ENCODE measurements at places on chromosomes 3 and 15. TPM values are rescaled to one million over a fixed set of nuclear protein-coding genes. Genes with fewer than 3 reads are reported as not detected.

Gene IGF1R
- polyA plus RNA-seq = 24.0 TPM

Gene TMEM207
- not detected for polyA plus RNA-seq

- H3K4me1 ChIP-seq = no peaks in the 10 kb centered on the region
- H3K4me3 ChIP-seq = no peak overlapping the region
- no peak overlapping the region for H3K27ac ChIP-seq
- no peak for DNase-seq
- H3K36me3 ChIP-seq = no peaks in the 10 kb centered on the region
- no peaks in the 10 kb centered on the region for H3K27me3 ChIP-seq
Observed at GRCh38 chr15:93278006-93278405, 189.0 kb upstream of the RGMA start.

Gene ALPK3
- 0.06 TPM for polyA plus RNA-seq

DNA sequence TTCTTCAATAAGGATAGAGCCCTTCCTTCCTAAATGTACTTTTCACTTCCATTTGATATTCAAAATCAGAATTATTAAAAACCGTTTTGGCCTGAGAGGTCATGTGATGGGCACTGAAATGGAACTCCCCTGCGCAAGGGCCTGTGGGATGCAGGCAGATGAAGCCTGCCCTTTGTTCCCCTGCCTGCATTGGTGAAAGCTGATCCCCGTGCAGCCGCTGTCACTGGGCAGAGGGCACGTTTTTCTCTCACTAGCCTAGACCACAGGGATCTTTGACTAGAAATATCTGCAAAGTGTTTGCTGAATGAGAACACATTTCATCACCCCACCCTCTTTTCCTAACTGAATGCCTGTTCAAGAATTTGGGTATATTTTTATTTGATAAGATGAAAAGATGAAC is 74.9 kb downstream of the TIPARP start:
- peak; percentile 64 for DNase-seq
- peaks cover 15% of the 10 kb centered on the region for H3K4me1 ChIP-seq
- no peaks in the 10 kb centered on the region for H3K36me3 ChIP-seq
- no peaks in the 10 kb centered on the region for H3K27me3 ChIP-seq

- no peak overlapping the region for H3K27ac ChIP-seq
- no peak for DNase-seq
- no peaks in the 10 kb centered on the region for H3K36me3 ChIP-seq
- no peak overlapping the region for H3K4me3 ChIP-seq
Observed at GRCh38 chr15:101620671-101621070, 31.5 kb downstream of the TM2D3 start.

GRCh38 chr15:29348336-29348914 is 78.8 kb upstream of the NSMCE3 start:
- H3K36me3 ChIP-seq = no peaks in the 10 kb centered on the region
- no peak for DNase-seq
- H3K27me3 ChIP-seq = peaks cover 8% of the 10 kb centered on the region
- H3K4me3 ChIP-seq = no peak overlapping the region
- no peaks in the 10 kb centered on the region for H3K4me1 ChIP-seq

DNA sequence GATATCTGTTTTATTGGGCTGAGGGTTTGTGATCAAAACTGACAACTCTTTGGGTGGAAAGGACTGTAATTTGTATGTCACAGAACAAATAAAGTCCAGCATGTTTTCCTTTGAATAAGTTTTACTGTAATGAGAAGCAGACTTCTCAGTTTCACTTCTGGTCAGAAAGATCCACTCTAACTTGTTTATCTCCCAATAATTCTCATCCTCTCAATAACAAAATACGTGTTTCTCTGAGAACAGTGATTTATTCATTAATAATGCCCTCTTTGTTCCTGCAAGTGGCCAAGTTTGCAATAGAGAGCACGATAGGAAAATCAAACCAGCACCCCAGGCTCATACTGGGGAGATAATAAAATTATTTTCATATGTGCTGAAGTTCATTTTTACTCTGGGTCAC is 190.6 kb downstream of the CNTN3 start:
- H3K4me1 ChIP-seq = 0 out of 2 replicates have a peak, but pooled peaks cover 2% of the 10 kb centered on the region
- H3K27ac ChIP-seq = no peak overlapping the region
- DNase-seq = no peak
- H3K36me3 ChIP-seq = no peaks in the 10 kb centered on the region

GRCh38 chr3:49518016-49518415 is 36.3 kb upstream of the BSN start:
- H3K36me3 ChIP-seq = peaks cover 3% of the 10 kb centered on the region
- DNase-seq = no peak
- no peaks in the 10 kb centered on the region for H3K4me1 ChIP-seq
- no peak overlapping the region for H3K27ac ChIP-seq
- H3K27me3 ChIP-seq = no peaks in the 10 kb centered on the region

DNA sequence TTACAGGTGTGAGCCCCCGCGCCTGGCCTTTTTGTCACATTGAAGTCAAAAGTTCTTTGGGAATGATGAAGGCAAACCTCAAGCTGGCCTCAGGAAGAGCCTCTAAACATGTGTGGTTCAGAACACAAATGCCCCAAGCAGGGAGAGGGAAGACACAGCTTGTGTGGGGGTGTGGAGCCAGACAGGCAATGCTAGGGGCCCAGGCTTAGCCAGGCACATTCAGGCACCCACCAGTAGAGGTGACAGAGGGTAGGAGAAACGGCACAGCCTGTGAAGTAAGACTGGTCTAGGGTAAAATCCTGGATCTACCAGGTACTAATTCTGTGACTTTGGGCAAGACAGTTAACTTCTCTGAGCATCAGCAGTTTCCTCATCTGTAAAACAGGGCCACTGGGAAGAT is 3.5 kb downstream of the HDC start:
- no peak overlapping the region for H3K27ac ChIP-seq
- H3K4me3 ChIP-seq = no peak overlapping the region
- peaks cover 10% of the 10 kb centered on the region for H3K4me1 ChIP-seq

DNA sequence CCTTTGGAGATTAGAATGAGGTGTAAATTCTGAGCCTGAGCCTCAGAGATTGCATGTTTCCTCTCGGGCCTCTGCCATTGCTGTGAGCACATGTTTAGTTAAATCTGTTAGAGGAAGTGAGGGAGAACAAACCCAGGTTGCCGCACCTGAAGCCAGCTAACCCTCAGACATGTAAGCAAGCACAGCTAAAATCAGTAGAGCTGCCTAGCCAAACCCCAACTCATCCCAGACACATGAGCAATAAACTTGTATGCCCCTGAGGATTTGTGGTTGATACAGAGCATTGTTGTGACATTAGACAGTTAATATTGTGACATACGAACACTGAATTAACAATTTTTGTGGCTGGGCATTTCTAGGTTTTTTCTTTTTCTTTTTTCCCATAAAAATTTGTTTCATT is 41.9 kb downstream of the NMD3 start:
- peaks cover 5% of the 10 kb centered on the region for H3K4me1 ChIP-seq
- peak overlapping the region; percentile 32 for H3K27ac ChIP-seq
- peaks cover 5% of the 10 kb centered on the region for H3K36me3 ChIP-seq
- no peak overlapping the region for H3K4me3 ChIP-seq

GRCh38 chr3:22887664-22888291 is 315.3 kb upstream of the UBE2E2 start:
- H3K4me1 ChIP-seq = no peaks in the 10 kb centered on the region
- H3K27me3 ChIP-seq = no peaks in the 10 kb centered on the region
- H3K36me3 ChIP-seq = no peaks in the 10 kb centered on the region
- peak; percentile 21 for DNase-seq
- no peak overlapping the region for H3K4me3 ChIP-seq
- H3K27ac ChIP-seq = no peak overlapping the region

- H3K27ac ChIP-seq = no peak overlapping the region
- no peak for DNase-seq
- no peak overlapping the region for H3K4me3 ChIP-seq
- H3K36me3 ChIP-seq = no peaks in the 10 kb centered on the region
- peaks cover 5% of the 10 kb centered on the region for H3K4me1 ChIP-seq
- H3K27me3 ChIP-seq = peaks cover 2% of the 10 kb centered on the region
Observed at GRCh38 chr15:68552344-68552743, 26.4 kb upstream of the CORO2B start.

DNA sequence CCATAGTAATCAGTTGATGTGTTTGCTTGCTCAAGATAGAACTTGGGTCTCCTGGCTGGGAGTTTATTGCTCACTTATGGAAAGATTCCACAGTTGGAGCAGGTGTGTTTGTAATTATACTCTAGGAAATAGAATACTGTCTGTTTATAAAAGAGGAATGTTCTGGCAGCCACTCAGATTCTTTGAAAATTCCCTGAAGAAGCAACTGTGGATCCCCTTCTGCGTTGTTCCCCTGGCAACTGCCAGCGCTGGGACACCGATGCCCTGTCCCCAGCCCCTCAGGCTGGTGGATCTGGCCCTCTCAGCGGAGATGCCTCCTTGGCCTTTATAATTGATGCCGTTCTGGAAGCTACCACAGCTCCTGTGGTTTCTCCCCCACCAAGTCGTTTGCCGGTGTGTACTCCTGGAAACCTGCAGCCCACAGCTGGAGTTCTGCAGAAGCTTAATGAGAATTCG is 225.9 kb downstream of the ITPR1 start:
- H3K36me3 ChIP-seq = no peaks in the 10 kb centered on the region
- H3K27me3 ChIP-seq = no peaks in the 10 kb centered on the region
- no peak overlapping the region for H3K4me3 ChIP-seq
- DNase-seq = peak; percentile 67

DNA sequence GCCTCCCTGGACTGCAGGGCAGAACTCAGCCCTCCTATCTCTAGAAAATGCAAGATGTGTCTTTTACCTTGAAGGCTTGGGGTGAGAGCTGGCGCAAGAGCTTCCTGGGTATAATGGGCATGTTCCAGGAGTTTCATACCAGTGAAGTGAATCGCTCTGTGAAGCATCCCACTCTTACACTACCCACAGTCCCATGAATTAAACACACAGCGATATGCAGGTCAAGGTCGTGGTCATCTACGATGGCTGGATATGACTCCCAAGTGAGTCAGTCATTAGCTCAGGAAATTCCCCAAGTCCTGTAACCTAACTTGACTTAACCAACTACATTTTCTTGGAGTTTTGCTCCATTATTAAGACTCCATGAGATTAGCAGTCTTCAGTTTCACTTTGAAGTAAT is 439.7 kb downstream of the NTRK3 start:
- H3K4me3 ChIP-seq = no peak overlapping the region
- no peaks in the 10 kb centered on the region for H3K36me3 ChIP-seq
- H3K27ac ChIP-seq = peak overlapping the region; percentile 65
- peak; percentile 99 for DNase-seq
- H3K4me1 ChIP-seq = peaks cover 10% of the 10 kb centered on the region
- H3K27me3 ChIP-seq = no peaks in the 10 kb centered on the region

DNA sequence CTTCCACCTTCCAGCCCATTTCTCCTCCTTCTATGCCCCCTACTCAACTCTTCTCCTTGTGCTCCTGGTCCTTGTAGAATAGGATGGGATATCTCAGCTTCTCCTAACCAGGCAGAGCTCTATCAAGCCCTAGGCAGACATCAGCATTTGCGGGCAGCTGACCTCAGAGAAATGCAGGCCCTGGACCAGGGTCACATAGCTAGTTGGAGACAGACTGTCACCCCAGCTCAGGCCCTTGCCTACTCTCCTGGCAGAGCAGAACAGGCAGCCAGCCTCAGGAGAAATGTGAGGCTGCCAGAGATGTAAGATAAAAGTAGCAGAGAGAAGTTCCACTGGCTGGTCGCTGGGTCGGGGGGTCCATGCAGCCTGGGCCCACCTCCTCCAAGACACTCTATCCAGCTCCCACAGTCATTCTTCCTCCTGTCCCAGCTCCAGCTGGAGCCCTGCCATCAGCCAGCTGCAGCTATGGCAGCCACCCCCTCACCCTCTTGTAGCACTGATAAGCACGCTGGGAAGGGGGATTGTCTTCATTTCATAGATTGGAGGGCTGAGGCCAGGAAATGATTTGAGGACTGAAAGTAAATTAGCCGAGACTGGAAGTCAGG is 4.0 kb downstream of the CYP8B1 start:
- no peak for DNase-seq
- peaks cover 31% of the 10 kb centered on the region for H3K27me3 ChIP-seq
- no peaks in the 10 kb centered on the region for H3K4me1 ChIP-seq
- no peaks in the 10 kb centered on the region for H3K36me3 ChIP-seq

Gene C3orf33
- 1.2 TPM for polyA plus RNA-seq

Gene HACD2
- 21.5 TPM for polyA plus RNA-seq

Gene NMB
- 5.1 TPM for polyA plus RNA-seq

Gene ZNF660
- 0.59 TPM for polyA plus RNA-seq

Gene LTF
- polyA plus RNA-seq = 0.04 TPM

DNA sequence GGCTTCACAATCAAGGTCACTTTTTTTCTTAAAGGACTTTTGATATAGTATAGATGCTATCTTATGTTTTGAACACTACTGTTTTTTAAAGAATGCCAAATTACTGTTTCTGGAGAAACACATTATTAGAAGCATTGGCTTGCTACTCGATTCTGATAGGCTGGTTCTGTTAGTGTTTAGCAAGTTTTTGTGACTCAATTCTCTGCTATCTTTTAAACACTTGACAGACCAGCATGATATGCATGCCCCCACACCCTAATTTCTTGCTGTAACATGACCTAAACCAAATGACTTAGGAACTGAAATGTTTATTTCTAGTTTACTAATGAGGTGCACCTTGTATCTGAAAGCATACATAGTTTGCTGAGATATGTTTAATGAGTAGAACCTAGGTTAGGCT is 5.5 kb upstream of the IL20RB start:
- no peaks in the 10 kb centered on the region for H3K36me3 ChIP-seq
- no peak overlapping the region for H3K4me3 ChIP-seq
- H3K27me3 ChIP-seq = no peaks in the 10 kb centered on the region
- DNase-seq = peak; percentile 80
- H3K4me1 ChIP-seq = peaks cover 20% of the 10 kb centered on the region
- H3K27ac ChIP-seq = no peak overlapping the region

Gene HIGD1A
- 106 TPM for polyA plus RNA-seq

Gene TOP2B
- 45.5 TPM for polyA plus RNA-seq

DNA sequence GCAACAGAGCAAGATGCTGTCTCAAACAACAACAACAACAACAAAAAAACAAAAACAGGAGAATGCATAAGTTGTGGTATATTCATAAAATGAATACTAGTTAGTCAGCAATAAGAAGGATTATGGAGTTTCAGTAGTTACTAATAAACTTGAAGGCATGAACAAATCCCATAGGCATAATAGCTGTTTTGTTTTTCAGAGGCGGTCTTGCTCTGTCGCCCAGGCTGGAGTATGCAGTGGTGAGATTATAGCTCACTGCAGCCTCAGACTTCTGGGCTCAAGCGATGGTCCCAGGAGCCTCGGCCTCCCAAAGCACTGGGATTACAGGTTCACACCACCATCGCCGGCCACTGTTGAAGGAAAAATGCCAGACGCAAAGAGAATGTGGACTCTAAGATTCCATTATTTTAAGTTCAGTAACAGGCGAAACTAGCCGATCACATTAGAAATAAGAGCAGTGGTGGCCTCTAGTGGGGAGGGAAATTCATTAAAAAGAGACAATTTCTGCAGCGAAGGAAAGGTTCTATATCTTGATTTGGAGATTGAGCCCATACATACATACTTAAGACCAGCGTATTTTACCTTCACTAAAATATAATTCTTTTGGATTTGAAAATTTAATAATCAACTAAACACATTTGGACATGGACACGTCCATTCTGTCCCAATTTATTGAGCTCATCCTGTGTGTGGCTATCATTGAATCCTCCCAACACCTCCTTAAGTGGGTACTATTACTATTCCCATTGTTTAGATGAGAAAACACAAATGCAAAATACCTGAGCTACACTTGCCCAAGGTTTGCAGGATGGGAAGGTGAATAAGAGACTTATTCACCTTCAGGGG is 27.4 kb upstream of the HDAC11 start:
- H3K4me3 ChIP-seq = no peak overlapping the region
- H3K4me1 ChIP-seq = peaks cover 3% of the 10 kb centered on the region
- peaks cover 3% of the 10 kb centered on the region for H3K27me3 ChIP-seq
- DNase-seq = peak; percentile 53
- H3K27ac ChIP-seq = no peak overlapping the region

Gene UBE2E2
- 35.2 TPM for polyA plus RNA-seq

Gene DNAH1
- 3.8 TPM for polyA plus RNA-seq
